ENCODE measurements at places on chromosomes 1 and 21.

GRCh38 chr1:96080925-96081324 is 640.7 kb upstream of the PTBP2 start:
- no peak for DNase-seq

GRCh38 chr1:150006881-150007421 is 3.6 kb downstream of the OTUD7B start:
- peak; percentile 42 for DNase-seq

GRCh38 chr1:23167353-23168078 is 1.1 kb downstream of the LUZP1 start:
- peak; percentile 75 for DNase-seq

DNA sequence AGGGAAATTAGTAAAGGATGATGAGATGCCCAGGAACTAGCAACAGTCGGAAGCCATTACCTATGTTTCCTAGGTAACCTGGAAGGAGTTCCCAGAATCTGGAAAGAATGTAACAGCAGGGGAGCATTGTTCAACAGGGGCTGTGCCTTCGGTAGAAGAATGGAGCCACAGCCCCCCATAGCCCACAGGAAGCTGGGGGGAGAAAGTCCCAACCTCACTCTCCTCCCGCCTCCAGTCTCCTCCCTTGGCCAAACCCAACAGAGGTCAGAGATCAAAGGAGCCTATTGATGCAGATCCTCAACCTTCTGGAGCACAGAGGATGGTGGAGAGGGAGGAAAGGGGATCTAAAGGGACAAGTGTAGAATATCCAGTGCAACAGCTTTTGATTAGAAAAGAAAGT is 131.5 kb upstream of the SLC44A3 start:
- no peak for DNase-seq

GRCh38 chr1:111953797-111954196 is 35.7 kb downstream of the KCND3 start:
- no peak for DNase-seq

GRCh38 chr1:116820369-116820768 is 66.1 kb downstream of the CD2 start:
- peak; percentile 86 for DNase-seq

DNA sequence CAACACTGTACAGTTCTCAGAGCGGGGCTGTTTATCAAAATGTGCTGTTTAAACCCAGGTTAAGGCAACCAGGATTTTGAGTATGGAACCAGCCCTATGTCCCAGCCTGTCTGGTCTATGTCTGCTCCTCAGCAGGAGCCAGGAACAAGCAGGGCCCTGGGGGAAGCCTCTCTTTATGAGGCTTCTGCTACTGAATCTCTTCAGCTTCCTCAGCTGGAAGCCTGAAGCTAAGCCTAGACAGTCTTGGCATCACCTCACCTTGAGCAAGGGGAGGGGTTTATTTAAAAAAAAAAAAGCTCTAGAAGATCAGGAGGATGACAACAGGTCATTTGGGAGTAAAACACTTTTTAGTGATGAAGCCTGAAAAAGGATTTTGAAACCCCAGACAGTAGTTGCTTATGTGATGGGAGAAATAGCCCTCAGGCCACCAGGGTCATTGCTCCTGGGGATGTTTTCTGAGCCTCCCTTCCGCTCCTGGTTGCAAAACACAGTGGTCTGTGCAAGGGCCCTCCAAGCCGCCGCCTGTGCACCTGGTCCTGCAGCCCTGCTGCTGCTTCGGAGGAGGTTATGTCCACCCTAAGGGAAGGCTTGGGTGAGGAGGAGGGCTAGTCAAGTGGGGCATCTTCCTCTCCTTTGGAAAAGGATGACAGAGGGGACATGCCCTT is 21.8 kb upstream of the GRHL3 start:
- DNase-seq, result no peak

DNA sequence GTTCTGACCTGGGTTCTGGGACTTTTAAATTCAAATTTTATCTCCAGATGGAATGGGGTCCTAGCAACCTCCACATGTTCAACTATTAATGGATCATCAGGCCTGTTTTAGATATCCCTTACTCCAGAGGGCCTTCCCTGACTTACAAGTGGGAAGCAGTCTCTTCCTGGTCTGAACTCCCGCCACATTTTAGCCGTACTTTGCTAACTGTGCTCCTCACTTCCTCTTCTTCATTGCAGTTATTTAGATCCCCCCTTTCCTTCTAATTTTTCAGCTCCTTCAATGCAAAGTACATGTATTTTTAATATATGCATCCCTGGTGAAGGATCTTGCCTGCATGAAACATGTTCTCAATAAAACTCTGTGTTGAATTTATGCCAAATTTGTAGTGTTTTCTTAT is 3.7 kb downstream of the CD1A start:
- DNase-seq, result no peak

DNA sequence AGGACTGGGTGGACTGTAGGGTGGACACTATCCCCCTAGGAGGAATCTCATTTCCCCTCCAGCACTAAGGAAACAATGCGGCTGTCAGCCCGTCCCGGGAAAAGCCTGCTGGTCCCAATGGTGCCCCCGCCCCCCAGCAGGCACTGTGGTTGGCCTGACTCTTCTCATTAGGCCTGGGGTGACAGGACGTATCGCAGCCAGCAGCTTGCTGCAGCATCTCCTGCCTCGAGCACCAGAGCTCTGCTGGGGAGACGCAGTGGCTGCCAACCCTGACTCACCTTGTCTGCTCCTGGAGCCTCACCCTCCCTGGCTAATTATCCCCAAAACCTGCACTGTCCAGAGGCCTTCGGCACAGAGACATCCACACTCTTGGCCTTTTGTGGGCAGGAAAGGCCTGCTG is 115.1 kb upstream of the GJB5 start:
- DNase-seq, result no peak

GRCh38 chr1:6969762-6970161 is 184.5 kb downstream of the CAMTA1 start:
- DNase-seq, result no peak

DNA sequence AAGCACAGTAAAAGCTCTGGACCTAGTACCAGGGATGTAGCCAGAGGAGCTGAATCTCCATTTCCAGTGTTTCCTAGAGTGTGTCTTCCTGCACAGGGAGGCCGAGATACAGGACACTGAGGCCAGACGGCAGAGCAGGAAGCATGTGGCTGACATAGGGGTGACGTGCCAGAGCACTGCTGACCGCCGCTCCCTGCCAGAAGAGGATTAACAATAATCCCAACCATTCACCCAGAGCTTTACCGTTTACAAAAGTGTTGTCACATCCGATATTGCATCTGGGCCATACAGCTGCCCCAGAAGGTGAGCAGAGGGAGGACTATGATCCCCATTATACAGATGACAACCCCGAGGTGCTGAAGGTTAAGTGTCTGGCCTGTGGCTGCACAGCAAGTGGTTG is 5.8 kb upstream of the CLDN19 start:
- DNase-seq, result no peak

- no peak for DNase-seq
Measured at GRCh38 chr1:103917795-103918194, 168.1 kb downstream of the AMY1C start.

GRCh38 chr21:45281411-45282282 is 6.0 kb downstream of the POFUT2 start:
- no peak for DNase-seq

DNA sequence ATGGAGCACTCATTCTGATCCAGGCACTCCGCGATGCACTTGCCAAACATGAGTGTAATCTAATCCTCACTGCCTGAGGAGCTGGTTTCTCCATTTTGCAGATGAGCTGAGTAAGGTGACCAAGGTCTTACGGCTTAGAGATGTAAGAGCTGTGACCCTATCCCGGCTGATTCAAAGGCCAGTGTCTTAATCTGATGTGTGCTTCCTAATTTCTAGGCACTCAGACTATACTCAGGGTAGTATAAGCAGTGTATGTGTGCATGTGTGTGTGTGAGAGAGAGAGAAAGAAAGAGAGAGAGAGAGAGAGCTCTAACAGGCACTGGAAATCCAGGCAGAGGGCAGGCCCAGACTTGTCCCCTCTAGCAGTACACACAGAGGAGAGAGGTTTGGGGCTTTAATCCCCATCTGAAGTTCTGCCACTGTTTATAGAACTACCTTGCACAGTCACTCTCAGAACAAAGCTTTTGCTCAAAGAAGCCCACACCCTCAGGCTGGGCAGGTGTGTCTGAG is 188.2 kb downstream of the ZBTB18 start:
- no peak for DNase-seq

DNA sequence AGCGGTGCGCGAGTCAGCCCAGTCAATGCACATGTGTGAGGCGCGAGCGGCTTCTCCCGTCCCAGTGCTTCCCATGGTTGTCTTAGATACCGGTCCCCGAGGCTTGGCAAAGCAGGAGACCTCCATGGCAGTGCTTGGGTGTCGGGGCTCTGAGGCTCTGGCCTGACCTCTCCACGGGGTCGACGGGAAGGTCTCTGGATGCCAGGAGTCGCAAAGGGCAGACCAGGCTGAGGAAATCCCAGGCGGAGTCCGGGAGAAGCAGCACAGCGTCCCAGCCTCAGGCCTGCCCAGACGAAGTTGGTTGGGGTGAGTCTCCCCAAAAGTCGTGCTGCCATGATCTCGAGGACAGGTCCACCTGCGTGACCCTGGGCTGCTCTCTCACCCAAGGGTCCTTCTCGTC is 3881.6 kb downstream of the SRGAP2C start:
- no peak for DNase-seq

Data from fibroblast of skin of back (primary cell).